ENCODE measurements at places on chromosomes 12 and 14.

- DNase-seq: no peak
Observed at GRCh38 chr12:76562130-76562529, 2.6 kb upstream of the OSBPL8 start.

- no peak for DNase-seq
Observed at GRCh38 chr14:35384455-35385041, 20.0 kb downstream of the NFKBIA start.

DNA sequence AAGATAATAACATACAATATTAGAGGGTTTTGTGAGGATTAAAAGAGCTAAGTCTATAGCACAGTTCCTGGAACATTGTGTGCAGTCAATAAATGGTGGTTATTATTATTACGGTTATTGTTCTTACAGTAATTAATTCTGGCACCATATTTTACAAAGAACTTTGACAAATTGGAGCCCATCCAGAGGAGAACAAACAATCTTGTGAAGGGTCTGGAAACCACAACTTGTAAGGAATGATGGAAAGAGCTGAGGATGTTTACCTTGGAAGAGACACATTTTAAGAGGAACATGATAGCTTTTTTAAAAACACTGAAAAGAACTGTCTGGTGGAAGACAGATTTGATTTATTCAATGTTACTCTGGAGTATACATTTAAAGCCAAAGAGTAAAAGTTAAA, 150.5 kb upstream of the KRR1 start:
- no peak for DNase-seq

DNA sequence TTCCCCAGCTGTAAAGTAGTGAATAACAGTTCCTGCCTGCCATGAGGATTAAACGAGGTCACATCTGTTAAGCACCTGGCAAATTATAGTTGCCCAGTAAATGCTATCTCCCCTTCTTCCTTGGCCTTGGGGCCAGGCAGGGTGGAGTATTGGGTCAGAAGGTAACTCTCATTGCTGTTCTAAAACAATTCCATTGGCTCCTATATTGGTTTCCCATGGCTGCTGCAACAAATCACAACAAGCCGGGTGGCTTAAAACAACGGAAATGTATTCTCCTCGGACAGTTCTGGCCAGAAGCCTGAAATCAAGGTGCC, 31.9 kb downstream of the MMAB start:
- no peak for DNase-seq

- no peak for DNase-seq
Observed at GRCh38 chr14:89445273-89445973, 28.4 kb upstream of the FOXN3 start.

DNA sequence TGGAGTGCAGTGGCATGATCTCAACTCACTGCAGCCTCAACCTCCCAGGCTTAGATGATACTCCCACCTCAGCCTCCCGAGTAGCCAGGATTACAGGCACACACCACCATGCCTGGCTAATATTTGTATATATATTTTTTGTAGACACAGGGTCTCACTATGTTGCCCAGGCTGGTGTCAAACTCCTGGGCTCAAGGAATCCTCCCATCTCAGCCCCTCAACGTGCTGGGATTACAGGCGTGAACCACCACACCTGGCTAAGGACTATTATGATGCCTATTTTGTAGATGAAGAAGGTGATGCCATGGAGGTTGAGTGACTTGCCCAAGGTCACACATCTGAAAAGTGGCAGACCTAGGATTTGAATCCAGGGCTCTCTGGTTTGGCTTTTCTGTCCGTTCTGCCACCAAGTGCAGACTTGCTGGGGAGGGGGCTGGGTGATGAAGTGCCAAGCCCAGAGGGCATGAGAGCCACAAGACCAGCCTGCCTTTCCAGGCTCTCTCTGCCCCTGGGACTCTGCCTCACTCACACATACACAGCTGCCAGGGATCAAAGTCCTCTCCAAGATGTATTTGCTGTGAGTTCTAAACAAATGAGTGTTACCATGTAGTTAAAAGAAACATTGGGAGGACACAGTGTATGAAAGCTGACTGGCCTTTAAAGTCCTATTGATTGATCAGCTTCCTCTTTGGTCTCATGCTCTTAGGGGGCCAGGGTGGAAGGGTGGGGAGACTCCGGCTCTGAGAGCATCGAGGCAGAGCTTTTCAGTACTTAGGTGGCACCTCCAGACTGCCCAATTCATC, 21.3 kb upstream of the RBM19 start:
- DNase-seq: no peak

GRCh38 chr12:130775953-130776856, 60.1 kb upstream of the RIMBP2 start:
- no peak for DNase-seq

DNA sequence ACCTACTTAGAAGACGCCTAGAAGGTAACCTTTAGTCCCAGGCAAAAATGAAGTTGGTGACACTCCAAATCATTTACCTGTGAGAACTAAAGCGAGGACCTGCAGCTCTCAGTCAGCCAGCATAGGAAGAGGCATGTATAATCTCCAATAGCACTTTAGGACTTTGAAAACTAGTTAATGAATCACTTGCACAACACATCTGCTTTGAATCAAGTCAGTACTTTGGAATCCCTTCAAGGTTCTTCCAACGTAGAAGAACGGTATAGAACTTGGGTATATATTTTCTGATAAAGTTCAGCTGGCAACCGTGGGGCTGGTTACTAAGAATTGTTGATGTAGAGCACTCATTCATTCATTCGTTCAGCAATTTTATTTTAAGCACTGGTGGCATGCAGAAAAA, 251.9 kb downstream of the TMEM132D start:
- DNase-seq: no peak

DNA sequence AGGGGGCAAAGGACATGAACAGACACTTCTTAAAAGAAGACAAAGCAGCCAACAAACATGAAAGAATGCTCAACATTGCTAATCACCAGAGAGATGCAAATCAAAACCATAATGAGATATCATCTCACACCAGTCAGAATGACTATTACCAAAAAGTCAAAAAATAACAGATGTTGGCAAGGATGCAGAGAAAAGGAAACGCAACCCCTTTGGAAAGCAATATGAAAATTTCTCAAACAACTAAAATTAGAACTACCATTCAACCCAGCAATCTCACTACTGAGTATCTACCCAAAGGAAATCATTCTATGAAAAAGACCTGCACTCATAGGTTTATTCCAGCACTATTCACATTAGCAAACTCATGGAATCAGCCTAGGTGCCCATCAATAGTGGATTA, 25.6 kb downstream of the MDM1 start:
- DNase-seq: no peak

Measured in NCI-H2029 treated with DMSO at 0.1 percent for 48 hours (cell line).